NCI-H446 (cell line): ENCODE measurements at places on chromosomes 5 and 9.

DNA sequence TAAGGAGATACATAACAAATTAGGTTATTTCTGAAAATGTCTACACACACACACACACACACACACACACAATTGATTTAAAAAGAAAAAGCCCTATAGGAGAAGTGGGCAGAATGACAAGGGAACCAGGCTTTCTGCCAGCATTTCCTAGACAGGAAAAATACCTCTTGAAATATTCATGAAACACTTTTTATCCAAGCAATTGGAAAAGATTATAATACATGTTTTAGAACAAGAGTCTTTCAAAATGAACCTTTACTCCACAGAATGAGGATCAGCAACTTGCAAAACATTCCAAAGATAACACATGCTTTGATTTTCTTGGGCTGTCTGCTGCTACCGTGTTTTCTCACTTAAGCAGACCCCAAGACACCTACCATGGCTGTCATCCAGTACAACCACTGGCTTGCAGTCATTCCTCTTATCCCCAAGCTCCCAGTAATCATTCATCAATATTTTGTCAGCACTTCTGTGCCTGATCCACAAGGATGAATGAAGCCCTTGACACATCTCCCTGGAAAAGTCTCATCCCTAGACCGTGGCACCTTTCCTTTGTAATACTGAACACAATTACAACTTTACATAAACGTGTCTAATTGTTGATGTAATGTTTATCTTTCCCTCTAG is 717.1 kb upstream of the ZNF608 start:
- peak; percentile 30 for DNase-seq

DNA sequence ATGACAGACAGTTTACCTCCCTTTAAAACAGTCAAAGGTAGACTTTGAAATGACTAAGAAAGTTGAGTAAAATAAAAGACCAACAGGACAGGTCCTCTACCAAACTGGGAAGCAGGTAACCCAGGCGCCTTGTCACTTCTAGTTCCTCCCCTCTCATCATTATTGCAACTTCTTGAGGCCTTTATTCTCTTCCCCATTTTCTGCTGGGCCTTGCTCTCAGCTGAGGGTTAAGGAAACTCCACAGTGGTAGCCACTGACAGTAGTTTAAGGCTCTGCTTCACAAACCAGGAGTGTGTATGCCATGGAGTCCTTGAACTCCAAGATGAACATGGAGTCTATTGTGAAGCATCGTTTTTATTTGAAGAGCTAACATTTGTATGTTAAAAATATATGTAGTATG is 36.9 kb upstream of the TCERG1 start:
- DNase-seq, result no peak

- DNase-seq, result no peak
These were observed 39.4 kb downstream of the LHX2 start for GRCh38 chr9:124050955-124051354.

- DNase-seq, result peak; percentile 94
These were observed at the start of gene CCNH for GRCh38 chr5:87412630-87413342. Gene CCNH (minus strand): TSS chr5:87412930. CDS start chr5:87412794, 136 bp downstream.

DNA sequence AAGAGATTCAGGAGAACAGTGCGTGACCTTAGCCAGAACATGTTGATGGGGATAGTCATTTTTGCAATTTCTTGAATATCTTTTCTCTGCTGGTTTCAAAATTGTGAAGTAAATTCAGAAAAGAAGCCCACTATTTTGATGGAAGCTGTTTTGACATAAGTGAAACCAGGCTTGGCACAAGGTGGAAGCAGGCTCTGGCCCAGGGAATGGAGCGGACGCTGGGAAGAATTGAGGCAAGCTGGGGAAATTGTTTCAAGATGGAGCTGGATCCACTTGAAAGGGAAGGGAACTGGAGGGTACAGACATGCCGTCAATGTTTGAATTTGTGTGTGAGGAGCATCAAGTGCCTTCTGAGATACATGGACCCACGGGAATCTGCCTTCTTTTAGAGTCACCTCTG is 207.2 kb downstream of the GOLPH3 start:
- no peak for DNase-seq

DNA sequence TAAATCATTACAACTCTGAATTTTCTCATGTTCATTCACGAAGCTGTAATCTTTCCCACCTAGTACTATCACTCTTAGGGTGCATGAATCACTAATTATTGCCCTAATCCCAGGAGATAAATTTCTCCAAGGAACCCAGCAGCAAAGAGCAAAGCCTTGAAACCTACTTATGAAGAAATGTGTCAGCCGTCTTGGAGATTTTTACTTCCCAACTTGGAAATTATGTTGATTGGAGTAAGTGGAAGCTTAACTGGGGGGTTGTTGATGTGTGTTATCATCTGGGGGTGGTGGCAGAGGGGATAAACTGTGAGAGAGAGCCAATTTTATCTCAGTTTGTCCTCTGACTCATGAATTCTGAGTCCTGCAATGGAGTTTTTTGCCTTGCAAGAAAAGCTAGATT is 440.5 kb upstream of the WWC1 start:
- DNase-seq, result no peak

DNA sequence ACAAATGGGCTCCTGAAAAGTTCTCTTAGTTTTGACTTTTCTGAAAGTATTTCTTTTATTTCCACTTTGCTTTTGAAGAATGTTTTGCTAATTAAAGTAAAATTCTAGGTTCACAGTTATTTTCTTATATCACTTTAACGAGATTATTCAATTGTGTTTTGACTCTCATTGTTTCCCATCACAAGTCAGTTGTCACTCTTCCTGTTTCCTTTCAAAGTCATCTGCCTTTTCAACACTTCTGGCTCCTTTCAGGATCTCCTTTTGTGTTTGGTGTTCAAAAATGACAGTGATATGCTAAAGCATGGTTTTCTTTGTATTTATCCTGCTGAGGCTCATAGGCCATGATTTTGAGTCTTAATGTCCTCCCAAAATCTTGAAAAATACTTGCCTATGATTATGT is 235.4 kb upstream of the TAS2R1 start:
- no peak for DNase-seq

- DNase-seq, result no peak
These were observed 444.2 kb upstream of the RIOK2 start for GRCh38 chr5:97627272-97627671.

DNA sequence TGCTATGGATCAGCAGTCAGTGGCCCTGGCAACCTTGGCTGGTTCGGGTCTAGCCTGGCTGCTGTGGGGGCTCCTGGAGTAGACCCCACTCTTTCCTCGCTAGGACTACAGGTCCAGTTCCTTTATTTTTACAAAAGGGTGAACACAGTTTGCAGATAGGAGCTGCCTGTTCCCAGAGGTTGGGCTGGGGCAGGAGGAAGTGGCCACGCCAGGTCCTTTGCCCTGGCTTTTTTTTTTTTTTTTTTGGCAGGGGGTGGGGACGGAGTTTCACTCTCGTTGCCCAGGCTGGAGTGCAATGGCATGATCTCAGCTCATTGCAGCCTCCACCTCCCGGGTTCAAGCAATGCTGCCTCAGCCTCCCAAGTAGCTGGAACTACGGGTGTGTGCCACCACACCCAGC is 7.9 kb downstream of the SLC2A6 start:
- DNase-seq, result no peak

GRCh38 chr9:8424786-8425410 is 625.3 kb upstream of the DMAC1 start:
- DNase-seq, result no peak

DNA sequence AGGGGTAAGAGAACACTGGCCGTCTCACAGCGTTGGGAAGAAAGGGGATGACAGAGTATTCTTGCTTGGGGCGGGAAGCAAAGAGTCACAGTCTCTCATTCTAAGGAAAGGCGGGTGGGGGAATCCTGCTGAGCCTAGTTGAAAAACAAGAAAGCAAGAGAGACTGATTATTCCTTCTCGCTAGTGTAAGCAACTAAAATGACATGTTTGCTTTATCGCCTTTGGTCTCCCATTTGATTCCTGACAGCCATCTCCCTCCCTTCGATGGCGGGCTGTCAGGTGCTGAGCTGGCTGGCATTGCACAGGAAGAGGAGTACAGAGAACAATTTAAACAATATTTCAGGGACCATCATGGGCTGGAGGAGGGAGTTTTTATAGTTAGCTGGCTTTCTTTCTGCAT is 331.3 kb downstream of the ASTN2 start:
- no peak for DNase-seq

GRCh38 chr5:140403613-140404012 is 2.0 kb downstream of the ANKHD1 start:
- no peak for DNase-seq

- no peak for DNase-seq
These were observed 2.1 kb upstream of the PRDM12 start for GRCh38 chr9:130662099-130662969.

DNA sequence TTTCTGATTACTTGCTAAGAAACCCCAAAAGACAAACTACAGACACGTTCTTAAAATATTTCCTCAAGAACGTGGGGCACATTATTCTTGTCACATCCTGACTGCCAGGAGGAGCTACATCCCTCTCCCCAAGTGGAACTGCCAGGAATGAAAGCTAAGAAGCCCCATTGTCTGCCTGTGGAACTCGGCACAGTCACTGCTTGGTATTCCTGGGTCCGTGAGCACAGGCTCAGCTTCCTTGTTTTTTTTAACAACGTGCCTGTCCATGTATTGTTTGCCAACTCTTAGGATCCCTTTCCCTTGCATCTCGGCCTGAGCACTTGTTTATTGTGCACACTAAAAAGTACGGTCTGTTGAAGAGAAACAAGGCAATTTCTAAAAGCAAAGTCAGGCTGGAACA is 47.0 kb upstream of the SELENOP start:
- DNase-seq, result no peak

- peak; percentile 61 for DNase-seq
These were observed 212.9 kb downstream of the PBX3 start for GRCh38 chr9:125959951-125960619.

DNA sequence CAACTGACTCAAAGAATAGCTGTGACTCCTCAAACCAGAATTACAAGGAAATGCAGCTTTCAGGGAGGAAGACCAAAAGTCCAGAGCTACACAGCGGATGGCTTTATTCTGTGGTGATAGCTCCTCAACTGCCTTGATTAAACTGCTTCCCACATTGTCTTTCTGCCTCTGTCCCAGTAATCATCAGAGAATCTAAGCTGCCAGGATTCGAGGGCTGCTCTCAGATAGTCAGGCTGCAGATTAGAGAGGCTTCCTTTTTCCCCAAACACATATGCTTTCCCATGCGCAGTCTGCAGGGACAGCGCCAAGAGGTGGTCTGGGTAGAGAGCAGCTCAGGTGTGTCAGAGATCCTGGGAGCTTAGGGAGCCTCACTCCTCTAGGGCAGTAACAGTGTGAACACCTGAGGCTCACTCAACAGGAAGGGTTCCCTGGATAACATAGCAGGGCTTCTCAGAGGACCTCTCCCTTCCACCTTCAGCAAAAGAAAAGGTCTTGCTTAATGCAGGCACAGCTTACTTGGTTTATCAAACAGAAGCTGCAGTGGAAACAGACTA is 439.9 kb upstream of the TLE4 start:
- DNase-seq, result no peak

- DNase-seq, result peak; percentile 94
These were observed 35.4 kb upstream of the STING1 start for GRCh38 chr5:139517683-139518564.
